Activated naive CD4-positive, alpha-beta T cell treated with anti-CD3 and anti-CD28 coated beads, Interleukin-2, amount 50 U/mL, for 16 hours (primary cell): ENCODE measurements at places on chromosomes 6 and 20.

DNA sequence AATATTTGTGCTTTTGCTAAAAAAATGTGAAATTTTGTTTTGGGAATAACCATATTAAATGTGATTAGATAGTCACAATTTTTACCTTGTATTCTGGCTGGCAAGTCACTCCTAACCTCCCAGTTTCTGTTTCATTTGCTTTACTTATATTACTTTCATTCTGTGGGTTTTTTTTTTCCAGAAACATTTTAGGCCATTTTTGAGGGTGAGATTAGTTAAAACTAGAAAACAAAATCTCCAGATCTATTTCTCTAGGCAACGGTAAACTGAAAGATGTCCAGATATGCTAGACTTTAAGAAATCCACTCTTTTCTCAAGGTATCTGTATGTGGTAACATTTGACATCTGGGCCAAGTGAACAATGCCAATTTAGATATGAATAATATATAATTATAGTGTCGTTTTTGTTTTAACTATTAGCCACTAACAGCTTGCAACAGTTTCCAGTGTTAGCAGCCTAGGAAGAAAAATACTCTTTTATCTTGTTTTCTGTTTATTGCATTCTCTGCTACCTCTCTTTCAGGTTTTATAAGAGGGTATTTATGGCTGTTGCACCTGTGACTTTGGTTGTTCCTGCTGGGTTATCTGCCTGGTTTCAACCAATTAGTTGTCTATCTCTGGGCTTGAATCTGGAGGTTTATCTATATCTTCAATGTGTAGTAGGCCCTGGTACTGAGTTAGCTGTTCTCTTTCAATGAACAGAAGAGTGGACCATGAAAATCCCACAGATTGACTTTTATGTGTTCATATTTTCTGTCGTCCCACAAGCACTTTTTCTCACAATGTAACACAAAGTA lies 260.9 kb downstream of the NKAIN2 start:
- no peak for DNase-seq

DNA sequence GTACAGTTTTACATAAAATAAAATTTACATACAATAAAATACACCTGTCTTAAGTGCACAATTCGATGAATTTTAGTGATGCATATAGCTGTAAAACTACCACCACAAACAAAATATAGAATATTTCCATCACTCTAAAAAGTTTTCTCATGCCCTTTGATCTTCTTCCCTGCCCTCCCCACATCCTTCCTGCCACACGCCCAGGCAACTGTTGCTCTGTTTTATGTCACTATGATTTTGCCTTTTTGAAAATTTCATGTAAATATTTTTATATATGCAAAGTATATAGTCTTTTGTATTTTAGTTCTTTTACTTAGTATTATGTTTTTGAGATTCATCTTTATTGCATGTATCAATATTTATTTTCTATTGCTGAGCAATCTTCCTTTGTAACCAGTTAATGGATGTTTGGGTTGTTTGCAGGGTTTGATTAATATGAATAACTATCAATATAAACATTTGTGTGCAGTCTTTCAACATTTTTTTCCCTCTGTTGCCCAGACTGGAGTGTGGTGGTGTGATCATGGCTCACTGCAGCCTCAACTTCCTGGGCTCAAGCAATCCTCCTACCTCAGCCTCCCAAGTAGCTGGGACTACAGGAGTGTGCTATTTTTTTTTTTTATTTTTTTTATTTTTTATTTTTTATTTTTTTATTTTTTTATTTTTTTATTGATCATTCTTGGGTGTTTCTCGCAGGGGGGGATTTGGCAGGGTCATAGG lies 23.8 kb upstream of the SAMHD1 start:
- peak; percentile 36 for DNase-seq

GRCh38 chr6:75418233-75418632 lies 75.4 kb downstream of the FILIP1 start:
- DNase-seq, result no peak

GRCh38 chr6:118370722-118371121 lies 177.4 kb upstream of the PLN start:
- no peak for DNase-seq

- no peak for DNase-seq
These were observed 23.2 kb downstream of the FAM50B start for GRCh38 chr6:3872370-3872854.

DNA sequence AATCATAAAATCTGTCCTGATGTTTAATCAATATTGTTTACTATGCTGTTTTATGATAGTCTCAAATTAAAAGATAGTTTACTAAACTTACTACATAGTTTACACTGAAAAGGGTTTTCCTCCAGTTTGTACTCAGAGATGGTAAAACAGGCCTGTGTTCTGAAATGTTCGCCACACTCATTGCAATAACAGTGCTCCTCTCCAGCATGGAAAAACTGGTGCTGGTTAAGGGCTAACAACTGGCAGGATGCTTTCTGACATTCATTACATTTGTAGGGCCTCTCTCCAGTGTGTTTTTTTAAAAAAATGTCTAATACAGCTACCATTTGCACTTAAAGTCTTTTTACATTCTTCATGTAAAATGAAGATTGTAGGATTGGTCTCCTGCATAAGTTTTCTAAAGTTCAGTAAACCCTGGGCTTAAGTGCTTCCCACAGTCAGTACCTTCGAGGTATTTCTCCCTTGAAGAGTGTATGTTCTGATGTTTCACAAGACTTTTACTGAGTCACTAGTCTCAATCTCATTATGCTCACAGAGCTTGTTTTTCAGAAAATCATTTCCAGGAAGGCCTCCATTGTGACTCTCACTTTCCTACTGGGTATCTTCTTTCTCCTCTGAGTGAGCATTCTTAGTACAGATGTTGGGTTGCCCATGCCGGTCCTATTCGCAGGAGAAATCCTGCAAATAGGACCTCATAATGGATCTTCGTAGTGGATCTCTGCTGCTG lies 8.7 kb upstream of the ZSCAN12 start:
- no peak for DNase-seq

- DNase-seq, result no peak
These were observed 21.8 kb downstream of the POM121L2 start for GRCh38 chr6:27290065-27290849.

DNA sequence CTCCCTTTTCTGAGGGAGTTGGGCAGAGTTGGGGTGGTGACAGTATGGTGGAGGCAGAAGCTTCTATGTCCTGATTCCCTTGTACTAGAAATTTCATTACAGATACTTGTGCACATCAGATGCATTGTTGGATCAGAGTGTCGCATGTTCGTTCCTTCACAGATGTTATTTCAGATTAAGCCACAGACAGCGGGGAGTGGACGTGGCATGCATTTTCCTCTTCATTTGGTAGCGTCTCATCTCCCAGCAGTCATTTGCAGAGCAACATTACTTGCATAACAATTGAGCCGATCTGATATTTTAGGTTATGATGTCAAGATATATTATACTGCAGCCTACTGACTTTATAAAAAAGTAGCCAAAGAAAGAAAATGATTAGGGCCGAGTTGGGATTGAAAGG lies 261.6 kb upstream of the SASH1 start:
- DNase-seq, result no peak

GRCh38 chr6:90384720-90385119 lies 88.1 kb upstream of the BACH2 start:
- no peak for DNase-seq

DNA sequence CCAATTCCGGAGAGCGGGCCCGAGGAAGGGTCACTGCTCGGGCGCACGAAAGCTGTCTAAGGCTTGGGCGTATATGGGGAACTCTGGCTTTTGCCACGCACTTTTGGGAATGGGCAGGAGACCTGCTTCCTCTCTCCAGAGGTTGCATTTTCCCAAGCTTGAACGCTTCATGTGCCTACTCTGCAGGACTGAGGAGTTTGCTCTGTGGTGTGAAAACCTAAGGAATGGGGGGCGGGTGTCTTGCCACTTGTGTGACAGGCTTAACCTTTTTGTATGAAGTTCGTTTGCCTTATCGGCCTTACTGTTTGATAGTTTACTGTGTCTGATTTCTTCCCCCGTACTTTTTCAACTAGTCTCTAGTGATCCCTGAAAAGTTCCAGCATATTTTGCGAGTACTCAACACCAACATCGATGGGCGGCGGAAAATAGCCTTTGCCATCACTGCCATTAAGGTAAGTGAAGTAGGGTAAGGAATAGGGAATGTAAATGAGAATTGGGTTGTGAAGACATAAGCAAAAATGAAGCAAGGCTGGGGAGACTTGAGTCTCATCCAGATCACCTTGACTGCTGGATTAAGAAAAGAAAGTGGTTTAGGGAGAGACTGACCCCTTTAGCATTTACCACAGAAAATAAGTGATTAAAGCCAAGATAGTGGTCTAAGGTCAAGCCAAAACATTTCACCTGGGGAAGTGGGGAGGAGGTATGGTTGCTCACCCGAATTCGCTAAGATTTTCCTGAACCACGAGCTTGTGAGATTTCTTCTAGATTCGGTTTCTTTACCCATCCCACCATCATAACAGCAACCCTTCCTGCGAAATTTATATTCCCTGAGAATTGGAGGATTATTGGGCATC lies 627 bp downstream of the RPS18 start:
- no peak for DNase-seq

DNA sequence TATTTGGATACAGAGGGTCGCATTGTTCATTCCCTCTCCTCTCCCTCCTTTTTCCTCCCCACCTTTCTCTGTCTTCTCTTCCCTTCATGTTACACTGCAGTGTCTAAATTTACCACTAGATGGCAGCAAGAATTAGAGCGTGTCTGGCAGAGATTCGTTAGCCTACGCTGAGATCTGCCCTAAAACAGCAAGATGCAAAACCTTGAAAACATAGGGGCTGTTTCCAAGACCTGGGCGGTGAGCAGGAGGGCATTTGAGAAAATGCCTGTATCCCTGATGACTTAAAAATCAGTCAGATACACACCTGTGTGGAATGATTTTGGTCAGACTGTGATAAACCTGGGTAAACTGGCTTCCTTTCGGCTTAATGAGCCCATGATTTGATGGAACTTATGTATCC lies 101.5 kb upstream of the ISM1 start:
- DNase-seq, result peak; percentile 18

DNA sequence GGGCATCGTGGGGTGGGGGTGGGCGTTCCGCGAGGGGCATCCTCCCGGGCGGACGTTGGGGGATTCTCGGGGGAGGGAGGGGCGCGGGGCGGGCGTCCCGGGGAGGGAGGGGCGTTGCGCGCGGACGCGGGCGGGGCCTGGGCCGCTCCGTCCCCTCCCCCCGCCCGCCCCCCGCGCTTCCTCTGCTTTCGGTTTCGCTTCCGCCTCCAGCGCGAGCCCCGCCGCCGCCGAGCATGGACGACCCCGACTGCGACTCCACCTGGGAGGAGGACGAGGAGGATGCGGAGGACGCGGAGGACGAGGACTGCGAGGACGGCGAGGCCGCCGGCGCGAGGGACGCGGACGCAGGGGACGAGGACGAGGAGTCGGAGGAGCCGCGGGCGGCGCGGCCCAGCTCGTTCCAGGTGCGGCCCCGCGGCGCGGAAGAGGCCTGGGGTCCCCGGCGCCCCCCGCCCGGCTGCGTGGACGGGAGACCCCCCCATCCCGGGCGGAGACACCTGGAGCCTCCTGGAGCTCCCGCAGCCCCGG lies at the start of gene OGFR:
OGFR (plus strand) TSS at position 209 of the 528 bp plus-strand sequence; CDS start at position 234, 25 bp downstream.
- DNase-seq, result peak; percentile 72

- no peak for DNase-seq
These were observed 27.6 kb upstream of the LIN28B start for GRCh38 chr6:104929353-104929752.
